ENCODE measurements at places on chromosomes 13 and 19.
A peak's percentile ranks its signal among the peaks of the same experiment; 100 is the strongest.

DNA sequence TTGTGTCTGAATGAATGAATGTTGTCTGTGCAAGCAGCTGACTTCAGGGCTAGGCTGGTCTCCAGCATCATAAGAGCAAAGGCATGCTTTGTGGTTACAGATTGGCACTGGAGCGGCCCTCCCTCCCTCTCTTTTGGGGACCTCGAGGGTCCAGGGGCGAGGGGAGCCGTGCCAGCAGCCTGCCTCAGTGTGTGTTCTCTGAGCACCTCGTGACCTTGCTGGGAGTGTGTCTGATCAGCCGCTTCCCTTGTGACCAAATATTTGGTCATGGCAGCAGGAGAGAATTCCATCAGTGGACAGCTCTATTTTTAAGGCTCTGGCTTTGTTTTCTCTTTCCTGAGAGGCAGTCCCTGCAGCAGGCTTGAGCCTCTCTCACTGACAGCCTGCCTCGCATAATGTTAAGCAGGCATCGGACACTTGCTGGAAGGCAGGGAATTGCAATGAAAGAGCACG, 329.7 kb downstream of the UQCRFS1 start:
- no peak for DNase-seq

- DNase-seq, result no peak
These were observed 275.4 kb upstream of the OBI1 start for GRCh38 chr13:78934336-78934735.

DNA sequence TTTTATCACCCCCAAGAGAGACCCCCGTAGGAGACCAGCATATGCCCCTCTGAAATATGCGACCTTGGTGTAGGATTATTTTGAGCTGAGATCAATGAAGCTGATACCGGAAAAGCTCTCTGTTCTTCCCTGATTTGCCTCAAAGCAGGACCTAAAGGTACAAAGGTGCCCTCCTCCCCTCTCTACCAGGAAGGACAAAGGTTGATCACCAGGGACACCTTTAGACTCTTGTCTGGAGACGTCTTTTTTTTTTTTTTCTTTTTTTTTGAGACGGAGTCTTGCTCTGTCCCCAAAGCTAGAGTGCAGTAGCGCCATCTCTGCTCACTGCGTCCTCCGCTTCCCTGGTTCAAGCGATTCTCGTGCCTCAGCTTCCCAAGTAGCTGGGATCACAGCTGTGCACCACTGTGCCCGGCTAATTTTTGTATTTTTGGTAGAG, 792 bp upstream of the PEX11G start:
- no peak for DNase-seq

GRCh38 chr13:45403081-45403480, 15.1 kb downstream of the SLC25A30 start:
- no peak for DNase-seq

- peak; percentile 66 for DNase-seq
These were observed 18.9 kb upstream of the ZSCAN5A start for GRCh38 chr19:56333506-56333905.

GRCh38 chr13:110236831-110237261, 70.1 kb downstream of the COL4A1 start:
- no peak for DNase-seq

DNA sequence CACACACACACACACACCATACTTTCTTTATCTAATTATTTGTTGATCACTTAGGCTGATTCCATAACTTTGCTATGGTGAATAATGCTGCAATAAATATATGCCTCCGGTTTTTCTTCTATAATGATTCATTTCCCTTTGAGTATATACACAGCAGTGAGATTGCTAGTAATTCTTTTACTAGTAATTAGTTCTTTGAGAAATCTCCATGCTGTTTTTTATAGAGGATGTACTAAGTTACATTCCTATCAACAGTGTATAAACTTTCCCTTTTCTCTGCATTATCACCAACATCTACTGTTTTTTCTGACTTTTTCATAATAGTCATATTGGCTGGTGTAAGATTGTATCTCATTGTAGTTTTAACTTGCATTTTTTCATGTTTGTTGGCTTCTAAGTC, 1405.1 kb downstream of the PCDH9 start:
- no peak for DNase-seq

DNA sequence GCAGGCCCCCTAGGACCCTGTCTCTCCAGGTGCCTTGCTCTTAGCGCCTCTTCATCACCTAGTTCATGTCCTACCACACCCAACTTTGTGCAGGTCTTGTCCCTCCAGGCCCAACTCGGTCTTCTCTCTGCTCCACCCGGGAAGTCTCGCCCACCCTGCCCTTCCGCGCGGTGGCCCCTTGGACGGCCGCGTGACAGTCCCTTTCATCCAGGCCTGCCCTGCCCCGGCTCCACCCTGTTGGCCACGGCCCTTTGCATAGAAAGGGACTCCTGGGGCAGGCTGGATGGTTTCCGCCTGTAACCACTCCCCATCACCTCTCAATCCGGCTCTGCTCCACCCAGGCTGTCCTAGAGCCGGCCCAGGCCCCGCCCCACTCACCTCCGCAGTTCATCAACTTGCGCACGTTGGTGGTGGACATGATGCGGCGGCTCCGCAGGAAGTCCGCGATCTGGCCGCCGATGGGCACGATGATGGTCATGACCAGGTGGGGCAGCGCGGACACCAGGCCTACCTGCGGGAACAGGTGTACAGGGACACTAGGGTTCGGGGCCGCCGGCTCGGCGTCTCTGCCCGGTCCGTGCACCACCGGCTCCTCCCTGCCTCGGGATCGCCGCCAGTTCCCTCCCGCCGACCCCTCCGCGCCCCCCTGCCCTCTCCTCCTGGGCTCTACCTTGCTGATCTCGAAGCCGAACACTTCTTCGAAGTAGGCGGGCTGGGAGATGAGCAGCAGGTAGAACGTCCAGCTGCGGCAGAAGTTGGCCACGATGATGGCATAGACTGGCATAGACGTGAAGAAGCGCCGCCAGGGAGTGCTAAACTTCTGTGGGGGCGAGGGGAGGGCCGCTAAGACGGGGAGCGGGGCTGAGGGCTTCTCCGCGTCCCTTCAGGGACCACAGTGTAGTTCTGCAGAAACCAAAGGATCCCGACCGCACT, 7.2 kb downstream of the GFY start:
- DNase-seq, result peak; percentile 45

- DNase-seq, result no peak
These were observed 12.3 kb downstream of the MISP start for GRCh38 chr19:763181-763580.

GRCh38 chr19:39342647-39343305, 555 bp downstream of the SAMD4B start:
- no peak for DNase-seq

- peak; percentile 77 for DNase-seq
These were observed 2.1 kb downstream of the CILP2 start for GRCh38 chr19:19540064-19540714.

GRCh38 chr13:75255653-75256052, 226.3 kb downstream of the TBC1D4 start:
- DNase-seq, result no peak
